ENCODE measurements at places on chromosomes 2 and 18. TPM values are rescaled to one million over a fixed set of nuclear protein-coding genes. Genes with fewer than 3 reads are reported as not detected.

TUBA4B gene
- total RNA-seq = not detected

TANC1 gene
- 23.8 TPM for total RNA-seq

RIT2 gene
- not detected for total RNA-seq

ABCB11 gene
- not detected for total RNA-seq

GAREM1 gene
- total RNA-seq = 22.9 TPM

SH3RF3 gene
- total RNA-seq = 0.68 TPM

LBX2 gene
- total RNA-seq = 0.32 TPM

RESP18 gene
- not detected for total RNA-seq

PTPN2 gene
- total RNA-seq = 24.9 TPM

NABP1 gene
- 32.8 TPM for total RNA-seq

GPAT2 gene
- total RNA-seq = 0.44 TPM

NEU2 gene
- total RNA-seq = not detected

DNAJC5G gene
- not detected for total RNA-seq

EGR4 gene
- not detected for total RNA-seq

ANKRD30BL gene
- not detected for total RNA-seq

RASGRP3 gene
- 4.3 TPM for total RNA-seq

MAT2A gene
- total RNA-seq = 235 TPM

CCDC150 gene
- total RNA-seq = 3.3 TPM

NYAP2 gene
- total RNA-seq = 0.32 TPM

CPO gene
- total RNA-seq = not detected

ASXL3 gene
- total RNA-seq = 0.32 TPM

SPEG gene
- total RNA-seq = 3.8 TPM
